ENCODE measurements at places on chromosomes 16 and 17. TPM values are rescaled to one million over a fixed set of nuclear protein-coding genes. Genes with fewer than 3 reads are reported as not detected.

Gene TERB1
- 0.16 TPM for total RNA-seq

Gene ELOB
- total RNA-seq, result 362 TPM

Gene DEXI
- total RNA-seq, result 45.1 TPM

Gene WSCD1
- total RNA-seq, result under 0.01 TPM

Gene OR2C1
- total RNA-seq, result 0.16 TPM

Gene FBXO39
- 0.97 TPM for total RNA-seq

Gene C1QTNF8
- not detected for total RNA-seq

Gene PLA2G10
- total RNA-seq, result not detected

Gene ITGB4
- total RNA-seq, result 39.8 TPM

Gene DHRS7B
- 8.8 TPM for total RNA-seq

Gene SPEM1
- not detected for total RNA-seq

Gene RUSF1
- 73.7 TPM for total RNA-seq

Gene EVPLL
- total RNA-seq, result not detected

Gene ASPA
- 1.6 TPM for total RNA-seq
